ENCODE measurements at places on chromosomes 5 and 9.

- no peak for DNase-seq
These were observed 21.7 kb upstream of the FBXW11 start for GRCh38 chr5:172028167-172028566.

- no peak for DNase-seq
These were observed 551 bp upstream of the CAAP1 start for GRCh38 chr9:26893030-26893676.

GRCh38 chr5:133993185-133993936, 11.4 kb downstream of the VDAC1 start:
- no peak for DNase-seq

DNA sequence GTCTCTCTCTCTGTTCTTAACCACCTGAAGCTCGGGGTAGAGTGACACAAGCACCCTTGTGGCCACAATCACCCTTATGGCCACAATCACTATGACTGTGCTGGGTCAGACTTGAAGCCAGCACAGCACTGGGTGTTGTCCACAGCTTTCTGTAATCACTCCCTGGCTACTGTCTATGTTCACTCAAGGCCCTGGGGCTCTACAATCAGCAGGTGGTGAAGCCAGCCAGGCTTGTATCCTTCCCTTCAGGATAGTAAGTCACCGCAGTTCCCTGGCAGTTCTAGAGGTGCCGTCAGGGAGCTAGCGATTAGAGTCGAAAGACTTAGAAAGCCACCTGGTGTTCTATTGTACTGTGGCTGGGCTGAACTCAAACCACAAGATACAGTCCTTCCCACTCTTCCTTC, 44.2 kb downstream of the GDA start:
- no peak for DNase-seq

DNA sequence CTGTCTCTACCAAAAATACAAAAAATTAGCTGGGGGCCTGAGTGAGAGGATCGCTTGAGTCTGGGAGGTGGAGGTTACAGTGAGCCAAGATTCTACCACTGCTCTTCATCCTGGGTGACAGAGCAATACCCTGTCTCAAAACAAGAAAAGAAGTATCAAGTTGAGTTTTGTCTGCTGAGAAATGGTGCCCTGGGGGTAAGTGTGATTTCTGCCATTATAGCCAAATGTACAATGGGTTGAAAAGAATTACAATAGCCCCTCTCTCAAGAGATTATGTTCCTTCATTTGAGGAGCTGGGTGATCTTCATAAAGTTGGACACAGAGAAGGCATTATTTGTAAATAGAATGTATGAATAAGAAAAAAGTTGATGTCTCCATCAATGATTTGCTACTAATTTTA, 189.4 kb downstream of the GOLPH3 start:
- DNase-seq = no peak

DNA sequence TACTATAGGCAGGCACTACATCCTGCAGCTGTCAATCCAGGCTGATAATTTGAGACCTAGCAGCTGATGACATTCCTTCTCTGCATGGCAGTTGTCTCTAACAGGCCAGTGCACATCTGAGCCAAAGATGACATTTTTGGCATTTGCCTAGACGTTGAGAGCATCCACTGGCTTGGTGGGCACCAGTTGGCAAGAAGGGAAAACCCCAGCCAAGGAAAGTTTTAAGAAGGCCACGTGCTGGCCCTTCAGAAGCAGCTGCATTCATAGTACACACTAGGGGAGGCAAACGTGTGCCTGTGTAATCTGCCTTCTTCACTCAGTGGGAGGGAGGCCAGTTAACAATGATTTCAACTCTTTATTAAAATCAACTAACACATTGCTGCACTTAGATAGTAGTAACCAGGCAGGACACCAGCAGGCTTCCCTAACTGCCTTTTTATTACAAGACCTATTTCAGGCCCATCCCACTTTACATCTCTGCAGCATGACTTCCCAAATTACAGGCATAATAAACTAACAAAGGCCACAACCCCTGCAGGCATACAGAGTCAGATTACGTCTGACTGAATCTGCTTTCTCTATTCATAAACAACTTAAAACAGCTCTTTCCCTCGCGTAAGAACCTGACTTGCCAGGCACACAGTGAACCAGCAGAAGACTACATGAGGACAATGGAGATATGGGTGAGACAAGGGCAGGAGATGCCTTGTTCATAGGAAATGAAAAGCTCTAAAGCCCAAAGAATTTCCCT, 576.3 kb downstream of the PDE4D start:
- DNase-seq = no peak

GRCh38 chr9:126673689-126674364, 60.1 kb downstream of the LMX1B start:
- DNase-seq = no peak

- DNase-seq = no peak
These were observed 7.3 kb downstream of the ENG start for GRCh38 chr9:127847178-127847510.

GRCh38 chr9:105251733-105252404, 7.4 kb downstream of the SLC44A1 start:
- no peak for DNase-seq

DNA sequence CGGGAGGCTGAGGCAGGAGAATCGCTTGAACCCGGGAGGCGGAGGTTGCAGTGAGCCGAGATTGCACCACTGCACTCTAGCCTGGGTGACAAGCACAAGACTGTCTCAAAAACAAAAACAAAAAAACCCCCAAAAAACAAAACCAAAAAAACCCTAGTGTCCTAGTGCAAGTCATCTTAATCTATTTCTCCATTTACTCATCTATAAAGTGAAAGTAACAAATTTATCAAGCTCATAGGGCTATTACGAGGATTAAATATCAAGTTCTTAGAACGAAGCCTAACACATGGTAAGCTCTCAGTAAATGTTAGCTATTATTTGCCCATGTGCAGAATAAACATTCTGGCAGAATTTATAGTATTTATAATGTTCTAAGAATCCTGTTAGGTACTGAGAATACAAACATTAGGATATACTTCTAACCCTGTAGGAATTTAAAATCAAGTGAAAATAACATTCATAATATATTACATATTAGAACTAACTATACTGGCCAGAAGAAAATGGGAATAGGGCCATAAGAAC, 45.0 kb downstream of the GOLPH3 start:
- DNase-seq = no peak
